Heart left ventricle (tissue), 16 donors: ENCODE measurements at places on chromosomes 4 and X. TPM values are rescaled to one million over a fixed set of nuclear protein-coding genes. Genes with fewer than 3 reads are reported as not detected.

The MAGIX gene
- polyA plus RNA-seq = 6.7 TPM

The MFSD8 gene
- 4.1 TPM for polyA plus RNA-seq

The ADH1C gene
- polyA plus RNA-seq = 2.8 TPM

The ARMCX2 gene
- 29.5 TPM for polyA plus RNA-seq

The C4orf36 gene
- polyA plus RNA-seq = not detected

The ADGRL3 gene
- polyA plus RNA-seq = 0.84 TPM

The PCYT1B gene
- polyA plus RNA-seq = not detected

The FAM47A gene
- polyA plus RNA-seq = not detected

The AP1AR gene
- 3.7 TPM for polyA plus RNA-seq

DNA sequence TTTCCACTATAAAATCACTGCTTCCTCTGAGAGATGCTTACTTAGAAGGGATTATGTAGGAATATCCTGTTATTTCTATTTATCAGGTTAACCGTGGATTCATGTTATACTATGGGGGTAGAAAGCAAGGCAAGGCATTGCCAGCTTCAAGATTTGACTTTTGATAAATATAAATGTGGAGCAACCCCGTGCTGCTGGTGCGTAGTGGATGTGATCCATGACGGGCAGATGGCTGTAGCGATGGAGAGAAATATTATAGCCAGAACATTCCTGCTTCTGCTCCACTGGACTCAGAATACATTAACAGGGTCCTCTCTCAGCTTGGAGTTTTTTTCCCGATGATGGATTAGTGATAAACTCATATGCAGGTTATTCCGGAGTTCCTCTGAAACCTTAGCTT lies 157.6 kb downstream of the TENM3 start:
- H3K36me3 ChIP-seq = no peaks in the 10 kb centered on the region
- no peak overlapping the region for H3K4me3 ChIP-seq
- no peaks in the 10 kb centered on the region for H3K4me1 ChIP-seq
- H3K27me3 ChIP-seq = no peaks in the 10 kb centered on the region

DNA sequence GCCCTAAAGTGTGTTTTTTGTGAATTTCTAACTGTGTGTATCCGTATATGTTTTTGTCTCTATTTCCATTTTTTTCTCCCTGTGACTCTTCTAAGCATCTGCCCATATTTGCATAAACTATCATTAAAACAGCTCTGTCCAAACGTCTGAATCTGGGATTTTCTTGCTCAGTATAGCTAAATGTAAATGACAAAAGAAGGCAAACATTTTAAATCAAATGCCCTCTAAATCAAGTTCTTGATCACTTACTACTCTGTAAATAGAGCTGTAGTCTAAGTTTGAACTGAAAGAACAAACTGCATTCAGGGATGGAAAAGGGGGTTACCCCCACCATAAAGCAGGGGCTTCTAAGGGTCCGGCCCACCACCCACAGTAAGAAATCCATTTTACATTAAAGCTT lies 432.0 kb upstream of the FAM241A start:
- H3K27ac ChIP-seq = no peak overlapping the region
- H3K36me3 ChIP-seq = no peaks in the 10 kb centered on the region
- no peak overlapping the region for H3K4me3 ChIP-seq
- DNase-seq = no peak
- no peaks in the 10 kb centered on the region for H3K4me1 ChIP-seq

DNA sequence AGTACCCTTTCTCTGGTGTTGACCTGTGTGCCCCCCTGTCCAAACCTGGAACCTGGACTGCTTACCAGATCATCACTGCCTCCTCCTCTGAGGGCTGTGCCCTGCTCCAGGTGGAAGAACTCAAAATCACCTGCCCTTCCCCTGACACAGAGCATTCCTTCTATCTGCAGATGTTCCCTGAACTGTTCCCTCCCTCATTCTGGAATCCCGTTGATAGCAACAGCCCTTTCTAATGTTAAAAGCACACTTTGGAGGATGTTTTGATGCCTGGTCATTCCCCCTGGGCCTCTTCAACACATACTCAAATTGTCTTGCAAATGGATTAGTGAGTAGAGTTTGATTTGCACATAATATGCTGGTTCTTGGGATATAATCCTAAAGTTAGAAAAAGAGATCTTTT lies 225.8 kb downstream of the FGF13 start:
- DNase-seq = no peak
- H3K4me1 ChIP-seq = no peaks in the 10 kb centered on the region
- no peaks in the 10 kb centered on the region for H3K36me3 ChIP-seq
- no peaks in the 10 kb centered on the region for H3K27me3 ChIP-seq

DNA sequence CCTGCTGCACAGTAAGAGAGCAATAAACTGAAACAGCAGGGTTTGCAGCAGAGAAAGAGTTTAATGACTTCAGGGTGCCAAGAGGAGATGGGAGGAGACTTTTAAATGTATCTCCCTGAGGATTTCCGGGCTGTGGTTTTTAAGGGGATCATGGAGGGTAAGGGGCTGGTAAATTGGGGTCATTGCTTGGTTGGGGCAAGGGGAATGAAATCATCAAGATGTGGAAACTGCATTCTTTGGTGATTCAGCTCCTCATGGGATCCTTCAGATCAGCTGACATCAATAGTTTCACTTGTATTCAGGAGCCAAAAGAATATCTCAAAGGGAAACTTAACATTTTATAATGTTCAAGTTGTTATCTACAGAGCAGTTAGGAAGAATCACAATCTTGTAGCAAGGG lies 174.3 kb upstream of the ANXA10 start:
- H3K36me3 ChIP-seq = no peaks in the 10 kb centered on the region
- H3K27me3 ChIP-seq = no peaks in the 10 kb centered on the region
- no peak for DNase-seq

- no peaks in the 10 kb centered on the region for H3K27me3 ChIP-seq
- no peak overlapping the region for H3K27ac ChIP-seq
- no peak overlapping the region for H3K4me3 ChIP-seq
Observed at GRCh38 chr4:74659576-74660411, 134.5 kb downstream of the BTC start.

GRCh38 chr4:24713604-24714003 lies 81.8 kb upstream of the SOD3 start:
- H3K4me1 ChIP-seq = no peaks in the 10 kb centered on the region
- H3K36me3 ChIP-seq = no peaks in the 10 kb centered on the region
- H3K4me3 ChIP-seq = no peak overlapping the region

GRCh38 chr4:48028696-48029095 lies 12.1 kb downstream of the NIPAL1 start:
- H3K4me1 ChIP-seq = peaks cover 3% of the 10 kb centered on the region
- no peaks in the 10 kb centered on the region for H3K27me3 ChIP-seq
- no peak overlapping the region for H3K4me3 ChIP-seq
- H3K27ac ChIP-seq = no peak overlapping the region

DNA sequence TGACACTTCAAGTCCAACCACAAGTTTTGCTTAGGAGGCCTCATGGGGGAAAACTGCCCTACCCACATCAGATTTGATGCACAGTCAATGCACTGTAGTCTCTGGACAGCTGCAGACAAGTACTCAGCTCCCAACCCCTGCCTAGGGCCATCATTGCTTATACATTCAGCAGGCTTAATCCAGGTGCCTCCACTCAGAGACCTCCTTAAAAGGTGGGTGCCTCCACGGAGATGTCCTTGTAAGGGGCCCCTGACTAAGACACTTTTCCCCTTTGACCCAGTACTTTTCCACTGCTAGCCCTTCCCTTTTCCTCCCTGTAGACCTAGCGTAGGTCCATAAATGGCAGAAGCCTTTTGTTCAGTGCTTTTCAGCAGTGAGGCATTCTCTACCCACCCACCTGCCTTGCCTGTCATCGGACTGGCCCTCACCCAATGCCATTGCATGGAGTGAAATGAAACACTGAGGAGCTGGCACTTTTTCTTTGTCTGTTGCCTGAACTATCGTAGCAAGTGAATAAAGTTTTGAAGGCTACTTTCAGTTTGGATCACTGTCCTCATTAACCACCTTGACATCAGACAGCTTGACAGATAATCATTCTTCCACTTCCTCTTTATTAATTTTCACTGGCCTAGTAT lies 23.8 kb upstream of the PLK4 start:
- DNase-seq = no peak
- no peak overlapping the region for H3K27ac ChIP-seq
- no peak overlapping the region for H3K4me3 ChIP-seq
- H3K4me1 ChIP-seq = peaks cover 8% of the 10 kb centered on the region
- H3K27me3 ChIP-seq = no peaks in the 10 kb centered on the region
- no peaks in the 10 kb centered on the region for H3K36me3 ChIP-seq

DNA sequence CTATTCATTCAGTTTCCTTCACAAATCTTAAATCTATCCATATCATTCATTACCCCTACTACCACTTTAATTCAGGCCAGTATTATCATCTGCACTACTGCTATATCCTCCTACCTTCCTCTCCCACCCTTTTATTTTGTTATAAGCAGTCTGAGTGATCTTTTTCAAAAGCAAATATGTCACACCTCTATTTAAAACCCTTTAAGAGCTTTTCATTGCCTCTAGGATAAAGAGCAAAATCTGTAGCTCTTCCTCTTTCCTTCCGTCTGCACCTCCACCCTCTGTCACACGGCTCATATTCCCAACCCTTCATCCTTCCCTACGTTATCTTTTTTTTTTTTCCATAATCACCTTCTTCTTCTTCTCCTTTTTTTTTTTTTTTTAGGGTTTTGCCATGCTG lies 60.3 kb upstream of the SMIM10 start:
- H3K27me3 ChIP-seq = no peaks in the 10 kb centered on the region
- no peaks in the 10 kb centered on the region for H3K36me3 ChIP-seq
- no peaks in the 10 kb centered on the region for H3K4me1 ChIP-seq
- DNase-seq = no peak
- no peak overlapping the region for H3K27ac ChIP-seq
- H3K4me3 ChIP-seq = no peak overlapping the region

GRCh38 chr4:52640808-52641565 lies 18.1 kb downstream of the USP46 start:
- DNase-seq = no peak
- H3K36me3 ChIP-seq = no peaks in the 10 kb centered on the region
- H3K4me1 ChIP-seq = peaks cover 2% of the 10 kb centered on the region

GRCh38 chrX:49850028-49850427 lies 20.9 kb downstream of the PAGE4 start:
- H3K36me3 ChIP-seq = no peaks in the 10 kb centered on the region
- no peak for DNase-seq
- H3K27me3 ChIP-seq = no peaks in the 10 kb centered on the region
- H3K4me3 ChIP-seq = no peak overlapping the region
- no peak overlapping the region for H3K27ac ChIP-seq
- no peaks in the 10 kb centered on the region for H3K4me1 ChIP-seq

DNA sequence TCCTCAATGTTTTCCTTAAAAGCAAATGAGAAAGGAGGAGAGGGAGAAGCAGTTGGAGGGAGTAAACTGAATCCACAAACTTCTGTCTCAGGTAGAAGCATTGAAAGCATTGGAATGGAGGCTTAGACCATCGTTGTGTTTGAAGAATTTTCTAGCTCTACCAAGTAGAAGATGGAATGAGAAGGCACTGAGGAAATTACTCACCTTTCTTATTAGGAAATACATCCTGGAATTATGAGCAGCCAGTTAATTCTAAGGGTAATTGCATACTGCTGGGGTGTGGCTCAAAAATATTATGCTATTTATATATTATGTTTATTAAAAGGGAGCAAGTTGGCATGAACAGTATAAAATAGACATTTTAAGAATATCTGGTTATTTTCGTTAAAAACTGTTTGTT lies 12.9 kb downstream of the PGM2 start:
- H3K4me3 ChIP-seq = no peak overlapping the region
- H3K27ac ChIP-seq = no peak overlapping the region

DNA sequence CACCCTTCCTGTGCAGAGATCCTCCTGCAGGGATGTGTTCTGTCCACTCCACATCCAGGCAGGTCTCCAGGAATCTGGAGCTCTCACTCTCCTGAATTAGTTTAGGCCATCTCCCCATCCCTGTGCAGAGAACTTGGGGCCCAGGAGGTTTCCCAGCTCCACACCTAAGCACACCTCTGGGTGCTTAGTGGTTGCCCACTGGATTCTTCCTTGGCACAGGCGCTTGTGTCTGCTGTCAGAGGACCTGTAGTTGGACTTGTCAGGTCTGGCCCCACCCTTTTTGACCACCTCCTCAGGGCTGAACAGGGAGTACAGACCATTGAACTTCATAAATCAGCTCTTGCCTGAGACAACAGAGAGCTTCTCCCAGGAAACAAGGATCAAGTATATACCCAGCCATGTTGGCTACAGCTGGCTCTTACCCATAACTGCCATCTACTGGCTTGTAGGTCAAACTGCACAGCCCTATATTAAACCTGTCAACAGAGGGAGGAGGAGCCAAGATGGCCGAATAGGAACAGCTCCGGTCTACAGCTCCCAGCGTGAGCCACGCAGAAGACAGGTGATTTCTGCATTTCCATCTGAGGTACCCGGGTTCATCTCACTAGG lies 275.5 kb downstream of the PPARGC1A start:
- H3K4me3 ChIP-seq = no peak overlapping the region
- H3K4me1 ChIP-seq = no peaks in the 10 kb centered on the region
- no peak overlapping the region for H3K27ac ChIP-seq
- DNase-seq = no peak
- H3K36me3 ChIP-seq = no peaks in the 10 kb centered on the region
- no peaks in the 10 kb centered on the region for H3K27me3 ChIP-seq

DNA sequence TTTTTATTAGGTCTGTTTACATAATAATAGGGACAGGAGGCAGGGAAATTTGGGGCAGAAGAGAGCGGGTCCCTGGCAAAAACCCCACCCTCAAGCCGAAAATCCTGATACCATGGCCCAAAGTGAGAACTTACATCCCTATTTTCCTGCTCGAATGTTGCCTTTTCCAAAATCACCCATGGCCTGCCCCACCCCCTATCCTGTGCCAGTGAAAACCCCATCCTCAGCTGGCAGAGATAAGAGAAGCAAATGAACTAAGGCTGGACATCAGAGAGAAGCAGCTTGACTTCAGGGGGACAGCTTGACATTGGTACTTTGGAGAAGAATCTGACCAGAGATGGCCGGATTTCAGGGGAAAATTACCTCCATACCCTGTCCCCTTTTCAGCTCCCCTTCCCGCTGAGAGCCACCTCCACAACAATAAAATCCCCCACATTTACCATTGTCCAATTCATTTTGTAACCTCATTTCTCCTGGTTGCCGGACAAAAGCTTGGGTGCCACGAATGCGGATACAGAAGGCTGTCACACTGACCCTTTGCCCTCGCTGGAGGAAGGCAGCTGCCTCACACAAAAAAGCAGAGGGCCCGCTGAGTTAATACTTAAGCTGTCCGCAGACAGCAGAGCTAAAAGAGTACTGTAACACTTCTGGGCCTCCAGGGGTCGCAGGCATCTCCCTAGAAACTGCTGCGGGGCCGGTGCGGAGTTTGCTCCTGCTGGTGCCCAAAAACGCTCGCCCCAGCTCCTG lies 196.2 kb downstream of the SNCA start:
- no peaks in the 10 kb centered on the region for H3K4me1 ChIP-seq
- peaks cover 4% of the 10 kb centered on the region for H3K27me3 ChIP-seq
- H3K27ac ChIP-seq = no peak overlapping the region
- DNase-seq = peak; percentile 47
- no peaks in the 10 kb centered on the region for H3K36me3 ChIP-seq

DNA sequence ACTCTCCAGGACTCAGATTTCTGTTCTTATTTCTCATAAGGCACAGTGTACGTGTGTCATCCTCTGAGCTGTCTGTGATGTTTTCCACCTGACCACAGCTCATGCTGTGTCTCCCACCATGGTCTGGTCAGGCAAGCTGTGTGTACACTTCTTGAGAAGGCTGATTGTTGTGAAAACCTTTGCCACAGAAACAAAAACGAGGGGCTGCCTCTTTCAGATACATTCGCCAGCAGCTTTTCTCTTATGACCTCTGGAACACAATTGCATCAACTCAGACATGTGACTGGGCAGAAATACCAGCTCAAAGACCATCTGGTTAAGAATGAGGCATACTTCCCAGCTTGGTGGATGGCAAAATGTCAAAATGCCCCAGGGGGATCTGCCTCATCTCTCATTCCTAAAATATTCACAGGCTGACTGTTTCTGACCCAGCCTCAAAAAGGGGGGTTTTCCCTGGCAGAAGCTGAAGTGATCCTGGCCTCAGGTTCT lies 46.1 kb downstream of the PGRMC2 start:
- H3K27me3 ChIP-seq = no peaks in the 10 kb centered on the region
- no peak overlapping the region for H3K27ac ChIP-seq
- DNase-seq = no peak
- no peaks in the 10 kb centered on the region for H3K36me3 ChIP-seq
